HCT116 (cell line): ENCODE measurements at places on chromosomes 1 and 21. TPM values are rescaled to one million over a fixed set of nuclear protein-coding genes. Genes with fewer than 3 reads are reported as not detected.

DNA sequence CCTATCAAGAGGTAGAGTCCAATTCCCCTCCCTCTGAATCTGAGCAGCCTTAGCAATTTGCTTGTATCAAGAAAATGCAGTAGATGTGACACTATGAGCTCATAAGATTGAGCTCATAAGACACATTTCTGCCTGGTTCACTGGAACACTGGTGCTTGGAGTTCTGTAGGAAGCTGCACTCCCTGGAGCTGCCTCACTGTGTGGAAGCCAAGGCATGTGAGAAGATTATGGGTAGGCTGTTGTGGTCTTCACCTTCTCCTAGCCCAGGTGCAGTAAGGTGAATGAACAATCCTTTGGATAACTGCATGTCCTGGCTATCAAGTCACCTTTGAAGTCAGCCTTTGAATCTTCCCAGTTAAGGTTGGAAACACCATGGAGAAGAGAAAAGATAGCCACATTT lies 67.3 kb downstream of the PLPPR5 start:
- no peaks in the 10 kb centered on the region for H3K36me3 ChIP-seq
- no peak overlapping the region for H3K27ac ChIP-seq
- no peaks in the 10 kb centered on the region for H3K4me1 ChIP-seq
- H3K27me3 ChIP-seq, result no peaks in the 10 kb centered on the region
- no peak overlapping the region for H3K4me3 ChIP-seq

DNA sequence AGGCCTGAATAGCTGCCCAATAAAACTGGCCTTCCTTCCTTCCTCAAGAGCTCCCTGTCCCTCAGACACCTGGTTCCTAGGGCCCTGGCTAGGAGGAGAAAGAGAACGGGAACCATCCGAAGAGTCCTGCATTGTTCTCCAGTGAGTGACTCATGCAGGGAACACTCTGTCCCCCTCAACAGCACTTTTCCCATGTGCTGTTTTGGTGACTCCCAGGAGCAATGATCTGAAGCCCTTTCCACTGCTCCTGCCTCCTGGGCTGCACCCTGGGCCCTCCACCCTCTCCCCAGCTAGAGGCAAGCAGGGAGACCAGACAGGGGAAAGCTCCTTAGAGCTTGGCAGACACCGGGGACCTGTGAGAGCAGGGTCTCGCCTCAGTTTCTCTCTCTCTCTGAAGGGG lies 18.9 kb downstream of the TNNT2 start:
- no peaks in the 10 kb centered on the region for H3K4me1 ChIP-seq
- no peak overlapping the region for H3K27ac ChIP-seq
- H3K36me3 ChIP-seq, result no peaks in the 10 kb centered on the region
- peaks cover 8% of the 10 kb centered on the region; the same call in 1 of the 2 replicates for H3K27me3 ChIP-seq
- DNase-seq, result no peak

GRCh38 chr1:42740851-42741580 lies 980 bp upstream of the CLDN19 start:
- H3K4me3 ChIP-seq, result no peak overlapping the region
- no peaks in the 10 kb centered on the region for H3K36me3 ChIP-seq
- peaks cover 5% of the 10 kb centered on the region for H3K4me1 ChIP-seq

DNA sequence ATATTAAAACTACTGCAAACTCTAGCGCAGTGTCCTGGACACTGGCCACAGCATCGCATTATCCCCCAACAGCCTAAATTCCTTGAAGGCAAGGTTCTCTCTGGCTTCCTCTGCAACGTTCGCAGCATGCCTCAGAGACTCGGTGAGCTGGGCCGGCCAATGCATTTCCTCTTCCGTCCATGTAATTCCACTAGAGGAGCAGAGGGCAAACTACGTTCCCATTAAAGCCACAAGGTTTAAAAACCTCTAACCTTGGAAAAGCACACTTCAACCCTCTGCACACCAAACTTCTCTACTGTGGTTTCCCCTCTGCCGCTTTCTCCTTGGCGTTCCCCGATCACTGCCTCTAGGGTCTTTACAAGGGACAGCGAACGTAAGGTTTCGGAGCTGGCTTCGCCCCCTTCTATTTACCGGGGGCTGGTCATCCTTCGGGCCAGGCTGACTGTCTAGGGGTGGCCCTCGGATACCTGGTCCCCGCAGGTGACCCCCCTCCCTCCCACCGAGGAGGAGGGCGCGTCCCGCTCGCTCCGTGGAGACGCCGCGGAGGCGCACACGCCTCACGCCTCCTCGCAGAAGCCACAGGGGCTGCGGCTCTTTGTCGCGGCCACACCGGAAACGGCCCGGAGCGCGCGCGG lies 456 bp upstream of the SMYD2 start:
- no peaks in the 10 kb centered on the region for H3K36me3 ChIP-seq
- H3K27ac ChIP-seq, result peak overlapping the region; percentile 90
- peaks cover 15% of the 10 kb centered on the region; the same call in 1 of the 2 replicates for H3K4me1 ChIP-seq
- peak overlapping the region; percentile 69 for H3K4me3 ChIP-seq

- no peak overlapping the region for H3K4me3 ChIP-seq
- no peak for DNase-seq
- H3K27ac ChIP-seq, result no peak overlapping the region
- H3K27me3 ChIP-seq, result no peaks in the 10 kb centered on the region
- H3K4me1 ChIP-seq, result peaks cover 13% of the 10 kb centered on the region
- no peaks in the 10 kb centered on the region for H3K36me3 ChIP-seq
Observed at GRCh38 chr1:53690411-53690810, 48.6 kb downstream of the GLIS1 start.

DNA sequence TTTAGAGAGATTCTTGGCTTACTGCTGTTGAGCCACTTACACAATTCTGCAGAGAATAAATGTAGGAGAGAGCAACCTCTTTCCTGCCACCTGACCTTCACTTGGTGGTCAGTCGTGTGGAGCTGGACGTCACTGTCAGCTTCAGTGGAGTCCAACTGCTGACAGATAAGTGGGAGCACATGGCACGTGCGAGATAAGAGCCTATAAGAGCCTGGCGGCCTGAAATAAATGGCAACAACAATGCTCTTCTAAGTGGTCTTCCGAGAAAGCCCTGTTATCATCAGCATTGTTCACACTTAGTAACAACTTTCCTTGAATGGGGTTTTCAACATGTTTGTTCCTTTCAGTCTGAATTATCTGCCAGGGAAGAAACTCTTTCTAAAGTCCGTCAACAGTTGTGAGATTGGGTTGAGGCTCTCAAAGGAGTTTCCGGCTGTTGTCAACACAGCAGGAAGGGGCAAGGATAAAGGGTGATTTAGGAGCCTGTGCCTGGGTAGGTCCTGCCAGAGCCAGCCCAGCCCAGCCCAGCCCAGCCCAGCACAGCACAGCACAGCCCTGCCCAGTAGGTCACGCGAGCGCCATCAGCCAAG lies 57.2 kb upstream of the RUNX1 start:
- H3K4me1 ChIP-seq, result peaks cover 2% of the 10 kb centered on the region
- no peak overlapping the region for H3K4me3 ChIP-seq
- no peak overlapping the region for H3K27ac ChIP-seq
- DNase-seq, result no peak

DNA sequence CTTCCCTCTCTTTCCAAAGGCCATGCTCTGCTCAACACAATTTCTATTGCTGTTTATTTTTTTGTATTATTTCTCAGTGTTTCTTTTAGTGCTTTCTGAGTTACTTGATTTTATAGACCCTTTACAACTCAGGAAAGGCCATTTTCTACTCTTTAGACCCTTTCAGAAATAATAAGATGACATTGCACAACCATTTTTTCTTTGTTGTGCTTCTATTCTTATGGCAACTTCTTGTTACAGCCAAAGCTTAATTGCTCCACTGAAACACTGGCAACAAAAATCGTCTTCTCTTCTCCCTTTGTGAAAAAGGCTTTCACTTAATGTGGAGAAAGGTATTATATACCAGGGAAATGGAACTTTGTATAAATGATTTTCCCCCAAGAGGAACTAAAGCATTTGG lies 39.0 kb upstream of the SAMSN1 start:
- no peak for DNase-seq
- no peaks in the 10 kb centered on the region for H3K4me1 ChIP-seq
- H3K27me3 ChIP-seq, result no peaks in the 10 kb centered on the region
- H3K27ac ChIP-seq, result no peak overlapping the region
- no peak overlapping the region for H3K4me3 ChIP-seq

DNA sequence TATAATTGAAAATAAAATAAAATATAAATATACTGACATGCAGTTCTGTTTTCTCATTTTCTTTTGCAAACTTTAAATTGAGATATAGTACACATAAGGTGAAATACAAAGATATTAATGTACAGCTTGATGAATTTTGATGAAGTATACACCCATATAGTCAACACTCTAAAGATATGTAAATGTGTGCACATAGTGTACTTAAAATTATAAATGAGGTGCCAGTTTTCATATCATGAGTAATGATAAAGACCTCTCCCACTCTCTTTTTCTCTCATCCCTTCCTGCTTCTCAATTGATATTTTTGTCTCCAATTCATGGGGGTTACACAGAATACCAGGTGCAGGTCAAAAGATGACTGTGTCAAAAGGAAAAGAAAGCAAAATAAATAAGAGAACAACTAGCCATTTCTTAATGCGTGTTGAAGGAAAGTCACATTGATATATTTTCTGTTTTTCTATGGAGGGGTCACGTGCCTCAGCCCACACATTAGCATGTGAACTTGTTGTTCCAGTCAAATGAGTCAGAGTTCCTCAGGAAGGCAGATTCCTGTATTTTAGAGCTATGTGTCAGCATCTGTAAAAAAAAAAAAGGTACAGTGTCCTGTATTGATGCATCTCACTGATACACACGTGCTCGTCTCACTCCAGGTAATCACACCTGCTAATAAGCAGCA lies 64.3 kb upstream of the HOOK1 start:
- peak; percentile 37 for DNase-seq
- no peaks in the 10 kb centered on the region for H3K27me3 ChIP-seq
- peaks cover 4% of the 10 kb centered on the region; the same call in 1 of the 2 replicates for H3K4me1 ChIP-seq
- H3K4me3 ChIP-seq, result no peak overlapping the region
- no peak overlapping the region for H3K27ac ChIP-seq

DNA sequence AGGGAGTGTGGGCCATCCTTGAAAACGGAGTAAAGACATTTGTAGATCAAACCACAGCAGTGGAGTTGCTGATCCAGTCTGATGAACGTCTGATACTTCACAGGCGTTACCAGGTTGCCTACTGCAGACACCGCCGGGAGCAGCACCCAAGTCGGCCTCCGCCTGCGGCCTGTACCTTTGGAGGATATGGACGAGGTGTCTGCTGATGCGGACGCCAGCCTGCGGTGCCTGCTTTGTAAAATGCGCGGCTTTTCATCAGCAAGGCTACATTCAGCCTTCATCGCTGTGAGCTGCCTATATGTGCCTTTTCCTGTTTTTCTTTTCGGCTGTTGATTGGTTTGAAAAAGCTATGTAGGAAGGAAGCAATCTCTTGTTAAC lies 16.0 kb downstream of the SLX9 start:
- peaks cover 9% of the 10 kb centered on the region for H3K36me3 ChIP-seq
- DNase-seq, result no peak
- no peak overlapping the region for H3K27ac ChIP-seq
- H3K4me1 ChIP-seq, result no peaks in the 10 kb centered on the region

IQGAP3 gene
- total RNA-seq, result 38.8 TPM

OR2L2 gene
- not detected for total RNA-seq

GUK1 gene
- 145 TPM for total RNA-seq

GNAI3 gene
- total RNA-seq, result 9.5 TPM

KCNH1 gene
- total RNA-seq, result not detected

WNT4 gene
- 1.5 TPM for total RNA-seq

TNFRSF25 gene
- 27.5 TPM for total RNA-seq

DCST2 gene
- total RNA-seq, result 2.0 TPM
